ENCODE measurements at places on chromosomes 4 and X. TPM values are rescaled to one million over a fixed set of nuclear protein-coding genes. Genes with fewer than 3 reads are reported as not detected.

The CYTL1 gene
- total RNA-seq = not detected

The NSG1 gene
- total RNA-seq = 0.13 TPM

The ANXA10 gene
- 32.0 TPM for total RNA-seq

The FAM47A gene
- total RNA-seq = not detected

The ADAMTS3 gene
- total RNA-seq = 0.35 TPM

The MTNR1A gene
- not detected for total RNA-seq

Data from left lobe of liver (tissue), 2 donors.